ENCODE measurements at places on chromosomes 7 and 10.

- no peak for DNase-seq
These were observed 265.1 kb downstream of the PARD3 start for GRCh38 chr10:34549953-34550352.

DNA sequence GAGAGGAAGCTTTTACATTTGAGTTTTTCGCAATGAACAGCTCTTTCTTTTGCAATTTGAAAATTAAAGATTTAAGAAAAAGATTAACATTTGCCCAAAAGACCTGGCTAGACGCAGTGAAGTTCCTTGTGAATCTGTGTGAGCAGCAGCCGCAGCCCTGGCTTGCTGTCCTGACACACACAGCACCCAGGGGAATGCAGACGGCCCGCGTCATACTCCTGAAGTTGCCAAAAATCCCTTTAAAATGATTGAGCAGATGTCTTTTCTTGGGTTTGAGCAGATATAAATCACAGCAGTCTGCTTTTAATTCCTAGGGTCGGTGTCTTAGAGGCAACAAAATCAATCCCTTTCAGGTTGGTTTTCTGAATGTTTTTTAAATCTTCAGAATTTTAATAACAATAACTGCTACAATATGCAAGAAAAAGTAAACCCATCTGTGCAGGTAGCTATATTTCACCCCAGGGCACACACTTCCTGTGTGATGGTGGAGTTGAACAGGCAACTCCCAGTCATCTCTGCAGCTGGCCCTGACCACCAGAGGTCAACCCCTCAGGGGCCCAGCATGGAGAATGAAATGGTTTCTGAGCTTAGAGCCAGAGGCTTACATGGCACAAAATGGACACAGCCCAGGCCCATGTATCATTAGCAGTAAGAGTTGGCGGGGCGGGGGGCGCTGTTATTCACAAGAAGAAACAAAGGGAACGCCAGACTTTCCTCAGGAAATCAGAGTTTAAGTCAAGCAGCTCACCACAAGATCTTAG is 32.2 kb upstream of the TRIL start:
- no peak for DNase-seq

GRCh38 chr7:45188736-45189135 is 31.1 kb downstream of the RAMP3 start:
- no peak for DNase-seq

- peak; percentile 10 for DNase-seq
These were observed 107.8 kb downstream of the TCERG1L start for GRCh38 chr10:131203456-131204357.

- no peak for DNase-seq
These were observed 30.5 kb downstream of the FZD1 start for GRCh38 chr7:91294639-91295220.

DNA sequence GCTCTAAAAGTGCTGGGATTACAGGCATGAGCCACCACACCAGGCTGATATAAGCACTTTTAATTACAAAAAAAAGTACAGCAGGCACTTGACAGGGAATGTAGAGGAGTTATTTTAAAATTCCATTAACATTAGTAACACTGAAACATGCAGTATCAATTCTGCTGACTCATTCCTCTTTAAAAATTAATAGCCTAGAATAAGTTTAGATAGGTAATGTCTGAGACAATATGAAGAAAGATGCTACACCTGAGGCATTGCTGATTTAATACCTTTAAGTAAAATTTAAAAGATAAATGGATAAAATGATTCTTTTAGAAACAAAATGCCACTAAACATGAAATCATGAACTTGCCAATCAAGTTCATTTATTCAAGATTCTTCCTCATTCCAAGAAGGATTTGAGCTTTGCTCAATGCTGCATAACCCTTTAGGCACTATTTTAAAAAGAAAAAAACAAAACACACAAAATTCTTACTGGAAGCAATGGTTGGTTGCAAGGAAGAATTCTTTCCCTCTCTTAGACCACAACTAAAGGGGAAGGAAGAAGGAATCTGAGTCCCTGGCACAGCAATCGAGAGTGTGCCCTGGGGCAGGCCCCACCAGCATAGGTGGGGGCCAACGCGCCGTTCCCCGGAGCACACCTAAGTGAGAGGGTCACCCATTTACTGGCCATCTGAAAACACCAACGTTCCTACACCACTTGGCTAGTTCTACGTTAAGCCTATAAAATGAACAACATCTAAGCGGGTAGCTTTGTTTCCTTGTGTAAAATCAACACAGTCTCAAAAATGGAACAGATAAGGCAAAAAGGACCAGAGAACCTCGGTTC is 26.6 kb downstream of the ESYT2 start:
- peak; percentile 43 for DNase-seq

- DNase-seq, result no peak
These were observed 14.8 kb upstream of the CELF2 start for GRCh38 chr10:11002916-11003315.

- peak; percentile 37 for DNase-seq
These were observed 17.3 kb downstream of the MLXIPL start for GRCh38 chr7:73606801-73607691.

DNA sequence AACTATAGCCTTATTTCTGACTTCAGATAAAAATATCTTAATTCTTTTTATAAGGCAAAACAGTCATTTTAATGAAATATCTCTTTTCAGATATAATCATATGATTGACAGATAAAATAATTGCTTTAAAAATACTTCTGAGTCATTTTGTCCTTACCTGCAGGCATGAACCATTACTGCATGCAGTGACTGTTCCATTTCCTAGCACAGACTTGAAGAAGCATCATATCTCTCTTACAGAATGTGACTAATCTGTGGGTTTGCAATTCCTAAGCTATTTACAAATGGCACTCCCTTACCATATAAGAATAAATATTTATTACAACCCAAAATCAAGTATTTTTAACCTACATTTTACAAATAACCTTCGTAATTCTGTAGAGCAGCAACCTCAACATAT is 120.7 kb downstream of the SRPK2 start:
- no peak for DNase-seq

DNA sequence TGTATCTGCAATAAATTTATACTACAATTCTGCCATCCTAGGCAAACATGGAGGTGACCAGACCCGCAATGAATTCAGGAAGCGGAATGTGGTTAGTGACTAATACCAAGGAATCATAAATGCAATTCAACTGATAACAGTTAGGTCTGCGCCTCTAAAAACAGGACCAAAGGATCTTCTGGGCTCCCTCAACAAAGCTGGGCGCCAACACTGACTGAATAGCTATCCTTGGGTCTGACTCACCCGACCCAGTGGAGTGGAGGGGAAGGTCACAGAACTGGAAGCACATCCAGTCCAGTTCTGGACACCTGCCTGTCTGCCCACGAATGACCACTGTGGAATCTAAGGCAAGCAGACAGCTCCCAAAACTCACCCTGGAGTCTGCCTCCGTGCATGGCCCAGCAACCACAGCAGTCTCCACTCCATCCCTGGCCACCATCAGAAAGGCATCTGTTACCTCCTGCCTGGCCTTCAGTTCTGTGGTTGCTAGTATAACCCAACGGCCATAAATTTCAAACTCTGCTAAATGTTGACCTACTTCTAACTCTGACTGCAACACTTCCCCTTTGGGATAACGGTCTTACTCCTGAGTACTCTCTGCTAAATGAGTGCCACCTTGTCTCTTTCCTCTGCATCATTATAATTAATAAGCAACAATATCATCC is 43.0 kb upstream of the DLX6 start:
- no peak for DNase-seq

DNA sequence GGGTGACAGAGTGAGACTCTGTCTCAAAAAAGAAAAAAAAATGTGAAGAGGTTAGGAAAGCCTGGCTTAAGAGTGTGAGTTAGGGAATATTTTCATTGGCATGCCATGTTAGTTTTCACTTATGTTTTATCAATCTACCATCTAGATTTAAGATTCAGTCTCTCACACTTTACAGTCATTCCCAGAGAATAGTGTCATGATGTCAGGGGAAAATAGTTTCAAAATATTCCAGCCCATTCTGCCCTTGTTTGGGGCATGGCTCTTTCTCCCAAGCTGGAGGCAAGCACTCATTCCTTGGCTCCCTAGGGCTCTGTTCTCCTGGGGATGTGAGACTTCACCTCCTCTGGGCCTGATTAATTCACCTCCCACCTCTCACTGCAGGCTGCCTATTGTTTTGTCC is 331.5 kb downstream of the CXCL12 start:
- DNase-seq, result no peak

DNA sequence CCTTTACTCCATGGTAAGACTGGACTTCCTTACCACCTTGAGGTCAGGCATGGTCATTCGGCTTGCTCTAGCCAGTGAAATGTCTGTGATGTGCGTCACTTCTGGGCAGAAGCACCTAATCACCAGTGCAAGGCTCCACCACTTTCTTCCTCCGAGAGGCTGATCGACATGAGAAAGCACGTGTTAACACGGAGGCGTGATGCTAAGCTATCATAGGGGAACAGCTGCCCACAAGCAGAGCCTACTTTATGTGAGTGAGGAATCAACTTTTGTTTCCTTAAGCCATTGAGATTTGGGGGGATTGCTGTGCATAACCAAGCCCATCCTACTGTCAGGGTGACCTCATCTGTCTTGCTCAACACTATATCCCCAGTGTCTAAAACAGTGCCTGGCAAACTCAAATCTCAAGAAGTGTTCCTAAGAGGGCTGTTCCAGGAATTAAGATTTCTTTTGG is 23.1 kb upstream of the SAR1A start:
- no peak for DNase-seq
